ENCODE measurements at places on chromosomes 2 and 18.

DNA sequence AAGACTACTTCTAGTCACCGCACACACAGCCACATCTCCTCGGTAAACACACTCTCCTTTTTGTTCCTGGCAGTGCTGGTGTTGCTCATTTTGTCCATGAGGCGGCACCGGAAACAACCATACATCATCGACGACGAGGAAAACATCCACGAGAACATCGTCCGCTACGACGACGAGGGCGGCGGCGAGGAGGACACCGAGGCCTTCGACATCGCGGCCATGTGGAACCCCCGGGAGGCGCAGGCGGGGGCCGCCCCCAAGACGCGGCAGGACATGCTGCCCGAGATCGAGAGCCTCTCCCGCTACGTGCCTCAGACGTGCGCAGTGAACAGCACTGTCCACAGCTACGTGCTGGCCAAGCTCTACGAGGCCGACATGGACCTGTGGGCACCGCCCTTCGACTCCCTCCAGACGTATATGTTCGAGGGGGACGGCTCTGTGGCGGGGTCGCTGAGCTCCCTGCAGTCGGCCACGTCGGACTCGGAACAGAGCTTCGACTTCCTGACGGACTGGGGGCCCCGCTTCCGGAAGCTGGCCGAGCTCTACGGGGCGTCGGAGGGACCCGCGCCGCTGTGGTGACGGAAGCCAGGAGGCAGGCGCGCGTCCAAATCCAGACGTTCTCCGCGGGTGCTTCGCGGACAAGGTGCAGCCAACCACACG, 221.0 kb downstream of the CDH20 start:
- no peak for DNase-seq

DNA sequence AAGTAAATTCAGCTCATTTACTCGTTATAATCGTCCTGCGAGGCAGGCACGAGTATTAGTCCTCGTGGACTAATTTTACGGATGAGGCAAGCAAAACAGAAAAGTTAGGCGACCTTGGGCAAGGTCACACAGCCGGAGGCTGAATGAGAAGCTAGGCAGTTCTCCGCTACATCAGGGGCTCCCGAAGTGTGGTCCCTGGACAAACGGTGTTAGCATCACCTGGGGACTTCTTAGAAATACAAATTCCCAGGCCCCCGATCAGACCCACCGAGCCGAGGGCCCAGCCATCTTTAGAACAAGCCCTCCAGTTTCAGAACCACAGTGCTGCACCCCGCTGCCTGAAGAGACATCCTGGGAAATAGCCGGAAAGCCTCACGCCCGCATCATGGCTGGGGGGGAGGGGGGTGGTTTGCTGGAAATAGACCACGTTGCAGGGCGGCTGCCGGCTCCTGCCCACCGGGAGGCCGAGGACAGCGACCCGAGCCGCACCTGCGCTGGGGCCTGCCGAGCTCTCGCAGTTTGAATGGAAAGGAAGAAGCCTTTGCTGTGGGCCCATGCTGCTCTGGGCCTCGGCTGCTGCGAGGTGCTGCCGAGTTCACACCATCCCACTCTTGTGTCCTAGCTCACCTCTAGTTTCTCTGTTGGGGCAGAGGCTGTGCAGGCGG, 72.2 kb downstream of the TFCP2L1 start:
- DNase-seq: no peak

DNA sequence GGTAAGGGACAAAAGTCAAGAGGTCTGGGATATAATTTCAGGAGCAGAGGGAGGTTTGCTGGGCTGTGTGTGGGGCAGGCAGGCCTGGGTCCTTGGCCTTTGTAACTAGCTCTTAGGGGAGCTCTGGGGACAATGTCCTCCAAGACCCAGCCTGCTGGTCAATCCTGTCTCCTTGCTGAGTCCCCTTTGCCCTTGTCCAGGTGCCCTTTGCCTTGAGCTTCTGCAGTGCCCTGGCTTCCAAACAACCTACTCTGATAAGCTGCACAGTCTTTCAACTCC, 30.0 kb upstream of the REEP1 start:
- DNase-seq: no peak

DNA sequence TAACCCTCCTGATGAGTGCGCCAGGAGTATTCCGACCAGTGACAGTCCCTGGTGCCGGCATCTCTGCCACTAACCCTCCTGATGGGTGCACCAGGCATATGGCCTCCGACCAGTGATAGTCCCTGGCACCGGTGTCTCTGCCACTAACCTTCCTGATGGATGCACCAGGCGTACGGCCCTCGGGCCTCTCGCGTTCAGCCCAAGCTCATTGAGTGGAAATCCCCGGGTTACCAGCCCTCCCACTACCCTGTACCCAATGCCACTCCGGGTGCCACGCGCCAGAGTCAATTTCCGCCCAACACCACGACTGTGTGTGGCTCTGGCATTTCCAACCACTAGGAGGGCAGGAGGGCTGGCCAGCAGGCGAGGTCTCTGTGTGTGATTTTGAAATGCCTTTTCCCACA, 11.7 kb upstream of the GPC1 start:
- no peak for DNase-seq

DNA sequence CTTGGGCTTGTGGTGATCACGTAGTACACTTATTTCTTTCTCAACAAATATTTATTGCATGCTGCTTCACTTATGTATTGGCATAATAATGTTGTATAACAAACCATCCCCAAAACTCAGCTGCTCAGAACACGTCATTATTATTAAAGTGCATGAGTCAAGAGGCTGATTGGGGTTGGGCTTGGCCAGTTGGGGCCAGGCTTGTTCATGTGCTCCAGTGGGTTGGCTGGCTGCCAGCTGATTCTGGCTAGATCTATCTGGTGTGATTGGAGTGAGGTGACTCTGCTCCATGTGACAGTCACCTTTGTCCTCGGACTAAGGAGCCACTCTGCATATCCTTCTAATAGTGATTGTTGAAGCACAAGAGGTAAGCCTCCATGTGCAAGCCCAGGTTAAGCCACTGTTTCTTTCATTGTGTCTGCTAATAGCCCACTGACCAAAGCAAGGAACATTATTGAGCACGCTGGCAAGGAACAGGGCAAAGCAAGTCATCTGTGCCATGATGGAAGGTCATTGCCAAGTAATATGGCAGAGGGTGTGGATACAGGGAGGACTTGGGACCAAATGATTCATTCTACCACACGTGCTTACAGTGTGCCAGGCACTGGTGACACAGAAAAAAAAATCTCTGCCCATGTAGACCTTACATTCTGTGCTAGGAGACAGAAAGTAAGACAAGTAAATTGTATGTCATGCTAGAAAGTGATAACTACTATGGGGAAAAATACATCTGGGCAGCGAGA, 63.3 kb upstream of the TMEM182 start:
- DNase-seq: no peak

- DNase-seq: no peak
Observed at GRCh38 chr2:88874063-88874657, 182.7 kb downstream of the RPIA start.

GRCh38 chr2:20590704-20591515, 60.0 kb downstream of the HS1BP3 start:
- DNase-seq: no peak

DNA sequence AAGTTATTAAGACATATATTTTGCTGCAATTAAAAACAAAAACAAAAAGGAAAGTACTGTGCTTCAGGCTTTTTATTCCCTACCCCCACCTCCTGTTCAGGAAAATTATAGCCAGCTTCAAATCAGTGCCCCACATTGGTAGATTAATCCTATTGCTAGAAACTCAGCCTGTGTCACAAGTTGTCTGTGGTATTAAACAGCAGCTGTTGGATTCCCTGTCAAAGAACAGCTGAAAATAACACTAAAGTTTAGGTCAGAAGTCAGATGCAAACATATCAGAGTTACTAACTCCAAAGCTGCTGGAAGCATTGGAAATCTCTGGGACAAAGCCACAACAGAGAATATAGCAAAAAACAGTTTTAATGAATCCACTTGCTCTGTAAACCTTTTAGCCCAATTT, 818 bp upstream of the CCDC141 start:
- no peak for DNase-seq

DNA sequence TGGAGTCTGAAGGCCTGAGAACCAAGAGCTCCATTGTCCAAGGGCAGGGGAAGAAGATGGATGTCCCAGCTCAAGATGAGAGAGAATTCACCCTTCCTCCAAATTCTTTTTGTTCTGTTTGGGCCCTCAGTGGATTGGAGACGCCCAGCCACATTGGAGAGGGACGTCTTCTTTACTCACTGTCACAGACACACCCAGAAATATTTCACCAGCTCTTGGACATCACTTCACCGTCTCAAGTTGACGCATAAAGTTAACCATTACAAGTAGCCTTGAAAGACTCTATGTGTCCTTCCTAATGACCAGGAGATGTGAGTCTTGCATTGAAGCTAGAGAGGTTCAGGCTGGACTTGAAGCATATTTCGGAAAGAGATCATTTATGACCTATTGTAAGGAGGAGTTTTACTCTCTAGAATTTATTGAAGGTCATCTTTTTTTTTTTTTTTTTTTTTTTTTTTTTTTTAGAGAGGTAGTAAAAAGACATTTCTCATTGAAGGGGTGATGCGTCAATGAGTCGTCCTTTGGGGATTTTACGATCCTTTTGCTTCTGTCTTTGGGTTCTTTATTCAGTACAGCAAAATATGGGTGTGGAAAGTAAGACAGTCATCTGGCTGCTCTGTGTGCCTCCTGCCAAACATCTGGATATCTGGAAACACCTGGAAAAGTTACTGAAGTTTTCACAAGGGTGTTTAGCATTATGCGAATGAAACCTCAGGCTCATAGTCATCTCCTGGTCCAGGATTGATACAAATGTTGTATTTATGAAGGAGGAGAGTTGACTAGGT, 118.1 kb downstream of the PRPF40A start:
- no peak for DNase-seq

DNA sequence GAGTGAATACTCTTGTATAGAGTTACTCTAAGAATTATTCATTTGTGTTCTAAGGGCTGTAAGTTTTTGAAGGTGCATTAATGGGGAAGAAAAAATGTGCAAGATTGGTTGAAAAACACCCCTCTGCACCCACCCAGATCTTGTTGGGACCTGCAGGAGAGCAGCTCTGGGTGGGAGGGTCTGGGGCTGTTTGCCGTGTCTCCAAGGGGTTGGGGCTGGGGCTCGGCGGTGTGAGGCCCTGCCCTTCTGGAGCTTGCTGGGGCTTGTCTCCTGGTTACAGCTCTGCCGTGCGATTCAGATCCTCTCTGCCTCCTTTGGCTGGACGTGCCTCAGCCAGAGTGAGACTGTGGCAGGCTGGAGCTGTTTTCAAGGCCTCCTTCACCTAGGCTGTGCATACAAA, 26.1 kb downstream of the IGFBP2 start:
- no peak for DNase-seq

DNA sequence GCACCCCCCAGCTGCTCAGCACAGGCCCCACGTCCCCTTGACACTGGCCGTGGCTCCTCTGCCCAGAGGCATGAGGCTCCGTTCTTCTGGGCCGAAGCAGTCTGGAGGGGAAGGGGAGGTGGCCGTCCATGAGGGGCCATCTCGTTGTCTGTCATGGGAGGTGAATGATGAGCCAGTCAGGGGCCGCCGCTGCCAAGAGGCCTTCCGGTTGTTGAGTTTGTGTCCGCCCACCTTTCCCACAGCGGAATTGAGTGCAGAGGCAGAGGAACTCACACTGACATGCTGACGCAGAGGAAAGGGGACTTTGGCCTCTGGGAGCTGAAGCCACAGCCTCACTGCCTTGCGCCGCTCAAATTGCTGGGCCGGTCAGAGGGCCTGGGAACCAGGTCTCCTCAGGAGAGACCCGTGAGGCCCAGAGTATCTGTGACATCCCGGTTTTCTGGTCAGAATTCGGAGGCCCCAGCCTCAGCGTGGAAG, 268.4 kb downstream of the ATAD2B start:
- no peak for DNase-seq

- no peak for DNase-seq
Observed at GRCh38 chr2:200226451-200227426, 79.8 kb upstream of the SPATS2L start.

GRCh38 chr2:169782513-169782912, 16.2 kb upstream of the SSB start:
- DNase-seq: no peak

DNA sequence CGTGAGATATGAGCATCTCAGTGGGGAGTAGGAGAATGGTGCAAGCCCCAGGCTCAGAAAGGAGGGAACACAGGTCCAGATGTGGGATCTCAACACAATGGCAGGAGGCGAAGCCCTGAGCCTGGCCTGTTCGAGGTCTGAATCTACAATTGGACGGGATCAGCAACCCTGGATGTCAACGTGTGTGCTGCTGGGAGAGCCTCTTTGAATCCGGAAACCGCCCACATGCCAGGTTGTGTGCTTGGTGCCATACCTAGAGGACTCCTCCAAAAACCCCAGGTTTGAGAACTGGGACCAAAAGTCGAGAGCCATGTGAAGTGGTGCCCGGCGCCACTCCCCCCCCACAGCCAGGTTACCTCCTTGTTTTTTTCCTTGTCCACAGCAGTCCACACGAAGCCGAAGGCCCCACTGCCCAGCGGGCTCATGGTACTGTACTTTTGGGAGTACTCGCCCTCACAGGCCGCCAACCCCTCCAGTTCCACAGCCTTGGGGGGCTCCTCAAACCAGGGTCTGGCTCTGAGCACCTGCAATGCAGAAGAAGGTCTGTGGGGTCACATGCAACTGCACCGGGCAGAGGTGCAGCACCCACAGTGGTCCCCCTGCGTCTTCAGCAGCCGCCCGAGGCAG, 20.4 kb upstream of the MTERF4 start:
- no peak for DNase-seq

DNA sequence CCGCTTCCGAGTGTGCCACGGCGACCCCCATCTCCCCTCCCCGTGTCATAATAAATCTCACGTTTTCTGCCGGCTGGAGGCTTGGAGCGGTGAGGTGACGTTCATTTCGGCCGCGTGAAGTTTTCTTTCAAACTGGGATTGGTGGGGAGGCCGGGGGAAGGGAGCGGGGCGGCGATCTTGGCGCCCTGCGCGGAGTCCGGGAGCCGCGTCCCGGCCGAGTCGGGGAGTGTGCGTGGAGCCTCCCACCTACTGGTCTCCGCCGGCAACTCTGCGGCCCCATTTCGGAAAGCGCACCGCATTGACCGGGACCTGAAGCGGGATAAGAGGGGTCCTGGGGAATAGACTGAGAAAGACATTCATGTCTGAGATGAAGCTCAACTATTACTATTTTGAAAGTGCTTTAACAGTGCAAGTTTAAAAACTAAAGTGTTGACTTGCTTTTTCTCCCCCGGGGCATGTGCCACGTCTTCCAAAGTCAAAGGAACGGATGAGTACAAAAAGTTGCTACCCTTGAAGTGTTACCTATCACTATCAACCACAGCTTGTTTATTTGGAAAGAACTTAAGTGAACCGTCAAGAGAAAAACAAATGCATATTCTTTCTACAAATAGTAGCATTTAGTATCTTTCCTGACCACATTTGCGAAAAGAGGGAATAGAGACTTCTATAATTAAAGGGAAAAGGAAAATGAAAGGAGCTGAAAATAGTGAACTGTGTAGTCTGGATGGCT, 818 bp upstream of the IKZF2 start:
- peak; percentile 56 for DNase-seq

GRCh38 chr2:128310761-128311160, 7.9 kb downstream of the HS6ST1 start:
- DNase-seq: peak; percentile 7

GRCh38 chr2:11669454-11670291, at the start of gene NTSR2:
TSS of gene NTSR2 (minus strand) at chr2:11670195. CDS start at chr2:11670129, 66 bp downstream.
- peak; percentile 73 for DNase-seq
